Activated naive CD4-positive, alpha-beta T cell treated with anti-CD3 and anti-CD28 coated beads for 36 hours (primary cell): ENCODE measurements at places on chromosomes 5 and 9. TPM values are rescaled to one million over a fixed set of nuclear protein-coding genes. Genes with fewer than 3 reads are reported as not detected.

DNA sequence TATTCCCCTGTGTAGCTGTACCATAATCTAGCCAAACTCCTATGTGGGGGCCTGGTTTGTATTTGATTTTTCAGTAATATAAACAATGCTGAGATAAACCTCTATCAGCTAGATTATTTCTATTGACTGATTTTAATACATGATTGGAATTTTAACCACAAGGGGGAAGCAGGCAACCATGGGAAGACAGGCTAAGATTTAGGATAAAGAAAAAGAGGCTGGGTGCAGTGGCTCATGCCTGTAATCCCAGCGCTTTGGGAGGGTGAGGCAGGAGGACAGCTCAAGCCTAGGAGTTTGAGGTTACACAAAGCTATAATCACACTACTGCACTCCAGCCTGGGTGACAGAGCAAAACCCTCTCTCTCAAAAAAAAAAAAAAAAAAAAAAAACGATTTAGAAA lies 18.1 kb upstream of the GPX3 start:
- H3K4me3 ChIP-seq: no peak overlapping the region
- no peaks in the 10 kb centered on the region for H3K27me3 ChIP-seq
- peak; percentile 29 for DNase-seq

- no peak overlapping the region for H3K4me3 ChIP-seq
- H3K27me3 ChIP-seq: no peaks in the 10 kb centered on the region
- DNase-seq: no peak
- no peaks in the 10 kb centered on the region for H3K36me3 ChIP-seq
Observed at GRCh38 chr5:135319928-135320606, 79.0 kb downstream of the MACROH2A1 start.

Gene MELK
- total RNA-seq: 53.9 TPM

GRCh38 chr9:73151653-73152542 lies at the start of gene ANXA1:
Gene ANXA1 (plus strand): TSS chr9:73151865. CDS start chr9:73158536, 6,671 bp downstream.
- DNase-seq: no peak
- no peaks in the 10 kb centered on the region for H3K27me3 ChIP-seq
- peaks cover 73% of the 10 kb centered on the region for H3K4me1 ChIP-seq
- no peaks in the 10 kb centered on the region for H3K36me3 ChIP-seq
- peak within 1 kb of the TSS; percentile 68 for H3K4me3 ChIP-seq
- peak within 1 kb of the TSS; percentile 79 for H3K27ac ChIP-seq

DNA sequence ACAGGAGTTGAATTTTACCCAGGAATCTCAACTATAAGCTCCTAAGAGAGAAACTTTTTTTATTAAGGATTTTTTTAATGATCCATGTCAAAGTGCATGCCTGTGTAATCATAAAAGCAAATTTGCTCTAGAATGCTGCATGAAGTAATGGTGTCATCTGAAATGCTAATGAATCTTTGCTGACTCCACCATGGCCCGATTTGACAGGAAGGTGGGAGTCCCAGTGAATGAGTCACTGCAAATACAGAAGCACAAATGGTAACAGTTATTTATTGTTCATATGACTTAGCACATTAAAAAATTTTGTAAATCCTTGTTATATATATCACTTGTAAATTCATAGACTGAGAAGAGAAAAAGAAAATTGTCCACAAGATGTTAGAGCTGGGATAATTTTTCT lies 341.3 kb downstream of the RASEF start:
- H3K4me1 ChIP-seq: no peaks in the 10 kb centered on the region
- no peak overlapping the region for H3K4me3 ChIP-seq
- no peak overlapping the region for H3K27ac ChIP-seq
- no peaks in the 10 kb centered on the region for H3K36me3 ChIP-seq
